ENCODE measurements at places on chromosomes 3 and 15. TPM values are rescaled to one million over a fixed set of nuclear protein-coding genes. Genes with fewer than 3 reads are reported as not detected.

The ALDH1L1 gene
- total RNA-seq: not detected

DNA sequence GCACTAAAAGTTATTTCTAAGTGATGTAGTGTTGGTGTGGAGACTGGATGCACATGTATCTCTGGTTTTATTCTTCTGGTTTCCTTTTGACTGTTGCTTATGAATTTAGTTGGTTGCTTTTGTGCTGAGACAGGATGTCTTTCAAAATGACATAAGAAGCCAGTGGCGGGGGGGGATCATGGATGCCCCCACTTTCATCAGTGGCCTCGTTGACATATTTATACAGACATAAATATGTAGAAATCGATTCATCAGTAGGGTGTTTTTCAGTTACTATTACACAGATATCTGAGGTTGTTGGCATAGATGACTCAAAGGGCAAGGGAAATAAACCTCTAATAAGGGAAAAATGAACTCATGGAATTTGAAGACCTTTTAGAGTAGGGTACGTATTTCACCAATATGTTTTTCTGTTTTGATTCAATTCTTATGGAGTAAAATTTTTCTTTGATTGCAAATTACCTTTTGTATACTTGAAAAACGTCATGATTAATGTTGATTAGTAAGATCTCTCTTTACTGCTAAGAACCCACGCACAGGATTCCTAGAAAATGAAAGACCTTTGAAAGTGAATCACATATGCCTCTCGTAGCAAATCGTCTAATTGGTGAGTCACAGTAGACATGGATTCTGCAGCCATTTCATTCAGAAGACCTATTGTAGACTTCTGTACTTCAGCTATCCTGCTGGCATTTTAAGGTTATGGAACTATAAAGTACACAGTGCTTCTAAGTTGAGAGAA lies 97.4 kb upstream of the RBMS3 start:
- peak overlapping the region; percentile 59 for H3K27ac ChIP-seq
- H3K27me3 ChIP-seq: no peaks in the 10 kb centered on the region
- no peak overlapping the region for H3K4me3 ChIP-seq
- no peaks in the 10 kb centered on the region for H3K36me3 ChIP-seq
- peaks cover 13% of the 10 kb centered on the region for H3K4me1 ChIP-seq

The ISLR gene
- total RNA-seq: not detected

DNA sequence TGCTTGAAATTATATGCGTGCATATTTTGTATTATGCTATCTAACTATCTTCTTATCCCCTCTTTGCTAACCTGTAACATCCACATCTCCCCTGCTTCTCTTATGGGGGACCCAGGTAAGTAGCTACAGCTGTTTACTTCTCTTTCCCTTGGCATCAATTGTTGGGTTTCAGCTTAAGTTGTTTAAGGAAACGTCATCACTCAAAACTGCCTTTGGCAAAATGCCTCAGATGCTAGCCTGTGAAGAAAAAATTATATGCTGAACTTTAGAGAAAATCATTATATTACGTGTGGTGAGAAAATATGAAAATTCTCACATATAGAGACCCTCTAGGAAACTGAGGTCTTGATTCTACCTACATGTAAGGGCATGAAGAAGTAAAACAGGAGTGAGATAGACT lies 447.0 kb upstream of the NECTIN3 start:
- DNase-seq: no peak
- H3K4me3 ChIP-seq: no peak overlapping the region
- H3K36me3 ChIP-seq: no peaks in the 10 kb centered on the region

- H3K36me3 ChIP-seq: no peaks in the 10 kb centered on the region
- DNase-seq: no peak
- no peak overlapping the region for H3K27ac ChIP-seq
- H3K27me3 ChIP-seq: no peaks in the 10 kb centered on the region
- no peaks in the 10 kb centered on the region for H3K4me1 ChIP-seq
Measured at GRCh38 chr3:78050276-78051065, 1010.6 kb downstream of the ROBO2 start.

The CPB1 gene
- total RNA-seq: not detected

- no peaks in the 10 kb centered on the region for H3K36me3 ChIP-seq
- H3K4me1 ChIP-seq: no peaks in the 10 kb centered on the region
- no peak overlapping the region for H3K27ac ChIP-seq
Measured at GRCh38 chr3:174495928-174496327, 363.2 kb upstream of the NAALADL2 start.

Data from activated CD4-positive, alpha-beta memory T cell treated with anti-CD3 and anti-CD28 coated beads for 36 hours (primary cell).